ENCODE measurements at places on chromosomes 11 and 22.

- no peak for DNase-seq
Observed at GRCh38 chr22:25942115-25942855, 200.3 kb downstream of the MYO18B start.

DNA sequence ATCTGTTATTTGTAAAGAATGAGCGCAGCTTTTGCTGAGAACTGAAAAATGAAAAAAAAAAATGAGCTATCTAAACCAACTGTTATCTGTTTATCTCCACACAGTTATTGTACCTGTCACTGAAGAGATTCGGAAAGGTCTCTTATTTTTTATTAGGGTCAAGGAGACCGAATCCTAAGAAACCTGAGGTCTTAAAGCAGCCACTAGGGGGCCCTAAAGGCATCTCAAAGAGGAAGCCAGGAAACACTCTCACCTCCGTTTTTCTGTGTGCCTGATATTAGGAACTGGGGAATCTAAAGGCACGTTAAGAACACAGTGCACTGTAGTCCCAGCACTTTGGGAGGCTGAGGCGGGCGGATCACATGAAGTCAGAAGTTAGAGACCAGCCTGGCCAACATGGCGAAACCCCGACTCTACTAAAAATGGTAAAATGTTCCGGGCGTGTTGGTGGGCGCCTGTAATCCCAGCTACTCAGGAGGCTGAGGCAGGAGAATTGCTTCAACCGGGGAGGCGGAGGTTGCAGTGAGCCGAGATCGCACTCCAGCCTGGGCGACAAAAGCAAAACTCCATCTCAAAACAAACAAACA, 3.5 kb upstream of the LARGE1 start:
- DNase-seq, result peak; percentile 70

- no peak for DNase-seq
Observed at GRCh38 chr11:66559142-66559865, 9.1 kb downstream of the CTSF start.

DNA sequence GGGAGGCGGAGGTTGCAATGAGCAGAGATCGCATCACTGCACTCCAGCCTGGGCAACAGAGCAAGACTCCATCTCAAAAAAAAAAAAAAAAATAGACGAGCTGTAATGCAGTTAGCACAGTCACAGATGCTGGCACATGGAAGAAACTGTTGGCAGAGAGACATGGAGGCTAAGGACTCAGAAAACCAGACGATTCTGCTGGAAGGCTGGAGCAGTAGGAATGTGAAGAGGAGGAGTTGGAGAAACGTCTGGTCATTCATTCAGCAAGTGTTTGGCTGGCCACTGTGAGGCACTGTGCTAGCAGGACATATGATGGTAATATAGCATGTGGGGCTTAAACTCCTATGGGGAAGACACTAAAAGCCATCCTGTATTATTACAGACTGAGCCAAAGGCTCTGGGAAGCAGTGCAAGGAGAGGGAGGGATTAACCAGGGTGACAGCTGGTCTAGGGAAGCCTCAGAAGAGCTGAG, 5.0 kb downstream of the UQCR10 start:
- peak; percentile 28 for DNase-seq

- no peak for DNase-seq
Observed at GRCh38 chr22:20554824-20555223, 47.4 kb downstream of the MED15 start.
